ENCODE measurements at places on chromosomes 1 and 21.

GRCh38 chr1:33015216-33015615 lies 21.5 kb downstream of the AK2 start:
- no peak for DNase-seq

GRCh38 chr21:37636152-37636860 lies 269.7 kb downstream of the DYRK1A start:
- DNase-seq = no peak

- no peak for DNase-seq
These were observed 357.9 kb upstream of the DUSP10 start for GRCh38 chr1:222099746-222100145.

DNA sequence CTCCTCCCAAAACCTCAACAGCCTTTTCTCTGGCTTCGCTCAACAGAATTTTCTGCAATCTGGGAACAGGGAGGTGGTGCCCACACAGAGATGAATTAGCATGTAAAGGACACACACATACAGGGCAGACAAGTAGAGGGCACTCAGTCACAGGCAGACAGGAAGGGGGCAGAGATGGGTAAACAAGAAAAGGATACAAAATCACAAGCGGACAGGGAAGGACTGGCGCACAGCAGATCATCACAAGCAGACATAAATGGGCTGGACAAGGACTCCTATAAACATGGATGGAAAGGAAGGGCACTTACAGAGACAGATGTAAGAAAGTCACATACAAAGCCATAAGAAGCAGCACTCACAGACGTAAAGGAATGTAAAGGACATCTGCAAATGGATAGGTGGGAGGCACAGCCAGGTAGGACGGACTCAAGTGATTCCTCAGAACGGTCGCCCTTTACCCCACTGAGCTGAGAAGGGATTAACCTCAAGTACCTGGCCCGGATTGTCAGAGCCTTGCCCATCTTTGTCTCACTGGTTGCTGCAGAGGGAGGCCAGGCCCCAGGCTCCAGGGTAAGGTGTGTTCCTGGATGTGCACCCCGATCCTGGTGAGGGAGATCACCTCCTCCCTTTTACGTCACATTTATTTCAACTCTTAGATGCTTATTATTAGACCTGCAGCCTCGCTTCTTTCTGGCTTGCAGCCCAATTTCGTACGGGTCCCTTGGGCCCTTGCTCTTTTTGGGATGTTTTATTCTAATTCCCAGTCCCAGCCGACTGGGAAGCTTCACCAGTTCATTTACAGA lies 836 bp upstream of the PRCC start:
- DNase-seq = peak; percentile 25

GRCh38 chr1:184101141-184101540 lies 49.6 kb downstream of the TSEN15 start:
- DNase-seq = no peak

- DNase-seq = no peak
These were observed 38.0 kb downstream of the NFIA start for GRCh38 chr1:61120246-61120840.

DNA sequence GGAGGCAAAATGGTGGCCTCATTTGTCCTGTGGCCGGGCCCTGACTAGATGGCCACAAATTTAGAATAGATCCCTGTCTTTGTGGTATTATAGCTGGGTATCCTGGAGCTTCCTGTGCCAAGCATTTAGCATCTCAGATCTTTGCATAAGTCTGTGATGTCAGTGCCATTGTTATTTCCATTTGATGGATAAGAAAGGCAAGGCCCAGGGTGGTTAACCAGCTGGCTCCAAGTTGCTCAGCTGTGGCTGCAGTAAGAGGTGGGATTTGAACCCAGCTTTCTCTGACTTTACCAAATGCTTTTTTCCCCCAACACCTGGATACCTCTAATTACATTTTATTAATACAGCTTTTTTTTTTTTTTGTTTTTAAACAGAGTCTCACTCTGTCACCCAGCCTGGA lies 11.7 kb upstream of the TNFRSF8 start:
- DNase-seq = no peak

- DNase-seq = no peak
These were observed 122.3 kb downstream of the MACF1 start for GRCh38 chr1:39326836-39327235.

GRCh38 chr1:84973498-84974334 lies 23.2 kb downstream of the MCOLN2 start:
- no peak for DNase-seq

DNA sequence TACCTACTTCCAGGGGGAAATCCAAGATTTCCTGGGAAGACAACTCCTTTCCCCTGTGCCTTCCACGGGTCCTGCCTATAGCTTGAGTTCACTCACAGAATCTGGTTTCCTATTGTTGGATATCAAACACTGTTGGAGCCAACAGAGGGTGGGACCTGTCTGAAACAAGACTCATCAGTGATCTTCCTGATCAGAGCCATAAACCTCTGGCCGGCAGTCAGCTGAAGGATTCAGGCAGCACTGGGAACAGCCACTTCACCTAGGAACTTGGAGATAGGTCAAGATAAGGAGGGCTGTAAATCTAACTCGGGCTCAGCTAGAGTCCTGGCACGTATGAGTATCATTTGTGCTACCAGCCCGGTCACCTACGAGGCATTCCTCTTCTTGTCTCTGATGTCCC lies 23.3 kb downstream of the SH3BP5L start:
- DNase-seq = no peak

- no peak for DNase-seq
These were observed 93.1 kb downstream of the MRPS6 start for GRCh38 chr21:34166468-34166867.

DNA sequence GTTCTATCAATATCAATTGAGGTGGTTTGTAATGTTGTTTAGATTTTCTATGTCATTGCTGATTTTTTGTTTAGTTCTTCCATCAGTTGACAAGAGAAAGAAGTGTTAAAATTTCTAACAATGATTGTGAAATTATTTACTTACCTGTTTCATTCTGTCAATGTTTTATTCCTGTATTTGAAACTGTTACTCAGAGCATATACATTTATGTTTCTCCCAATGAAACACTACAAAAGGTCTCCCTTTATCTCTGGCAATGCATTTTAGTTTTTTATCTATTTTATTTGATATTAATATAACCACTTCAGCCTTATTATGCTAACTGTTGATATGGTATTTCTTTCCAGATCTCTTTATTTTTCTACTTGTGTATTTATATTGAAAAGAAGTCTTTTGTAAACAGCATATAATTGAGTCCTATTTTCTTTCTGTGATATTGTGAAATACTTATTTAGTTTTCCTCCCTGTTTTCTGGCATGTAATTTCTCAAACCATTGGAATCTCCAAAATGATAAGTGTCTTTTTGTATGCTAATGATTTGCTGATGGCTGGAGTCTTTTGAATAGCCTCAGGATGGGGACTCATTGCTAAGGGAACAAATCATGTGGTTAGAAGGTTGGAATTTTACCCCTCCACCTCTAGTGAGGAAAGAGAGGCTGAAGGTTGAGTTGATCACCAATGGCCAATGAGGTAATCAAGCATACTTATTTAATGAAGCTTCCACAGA lies 122.0 kb downstream of the ADSS2 start:
- no peak for DNase-seq

DNA sequence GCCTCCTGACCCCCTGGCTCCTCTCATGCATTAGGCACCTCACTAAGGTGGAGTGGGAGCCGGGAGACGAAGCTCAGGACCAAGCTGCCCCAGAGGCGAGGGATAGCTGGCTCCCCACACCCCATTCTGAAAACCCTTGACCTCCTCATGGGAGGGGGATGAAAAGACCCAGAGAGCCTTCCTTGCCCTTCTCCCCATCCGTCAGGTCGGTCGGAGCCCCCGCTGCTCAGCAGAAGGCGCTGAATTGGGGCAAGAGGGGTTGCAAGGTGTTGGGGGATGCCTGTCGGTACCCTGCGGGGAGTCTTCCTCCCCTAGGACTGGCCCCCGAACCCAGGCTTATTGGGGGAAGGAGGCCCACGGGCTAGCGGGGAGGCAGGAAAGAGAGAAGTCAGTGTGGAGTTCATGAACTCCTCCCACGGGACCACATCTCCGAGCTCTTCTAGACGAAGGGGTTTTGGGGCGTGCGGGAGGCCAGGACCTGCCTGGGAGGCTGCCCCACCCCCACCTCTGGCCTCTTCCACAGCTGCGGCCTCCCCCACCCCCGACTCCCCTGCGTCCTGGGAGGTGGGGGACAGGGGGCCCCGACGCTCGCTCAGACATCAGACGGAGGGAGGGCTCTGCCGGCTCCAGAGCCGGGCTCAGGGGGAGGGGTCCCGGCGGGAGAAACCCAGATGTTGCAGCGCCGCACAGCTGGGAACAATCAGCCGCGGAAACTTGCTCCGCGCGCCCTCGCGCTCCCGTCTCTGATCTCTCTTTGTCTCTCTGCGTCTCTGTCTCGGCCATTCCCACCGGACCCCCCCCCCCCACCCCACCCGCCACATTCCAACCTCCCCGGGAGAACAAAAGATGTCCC lies 719 bp downstream of the MFAP2 start:
- no peak for DNase-seq

GRCh38 chr1:27795601-27796000 lies 22.6 kb downstream of the STX12 start:
- no peak for DNase-seq

DNA sequence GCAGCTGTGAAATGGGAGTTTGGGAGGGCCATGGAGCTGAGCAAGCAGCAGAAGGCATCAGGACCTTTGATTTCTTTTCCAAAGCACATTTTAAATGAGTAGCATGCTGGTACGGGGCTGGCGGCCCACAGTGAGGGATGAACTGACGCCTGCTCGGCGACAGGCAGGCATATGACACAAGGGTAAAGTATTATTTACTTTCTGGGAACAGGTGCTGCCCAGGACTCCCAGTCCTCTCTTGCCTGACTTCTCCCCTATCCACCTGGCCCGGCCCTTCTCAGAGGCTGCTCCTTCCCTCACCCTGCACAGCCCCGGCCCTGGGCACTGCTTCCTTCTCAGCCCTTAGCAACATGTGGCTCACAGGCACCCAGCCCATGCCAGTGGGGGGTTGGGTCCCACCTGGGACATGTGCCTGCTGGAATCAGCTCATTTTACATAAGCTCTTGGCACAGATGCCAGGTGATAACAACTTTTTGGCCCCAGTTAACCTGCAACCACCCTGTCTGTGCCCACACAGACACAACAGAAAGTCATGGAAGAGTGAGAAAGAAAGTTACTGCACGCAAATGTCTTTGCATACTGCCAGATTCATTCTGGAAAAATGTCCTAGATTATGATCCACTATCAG lies 112.3 kb upstream of the GADD45A start:
- DNase-seq = no peak

DNA sequence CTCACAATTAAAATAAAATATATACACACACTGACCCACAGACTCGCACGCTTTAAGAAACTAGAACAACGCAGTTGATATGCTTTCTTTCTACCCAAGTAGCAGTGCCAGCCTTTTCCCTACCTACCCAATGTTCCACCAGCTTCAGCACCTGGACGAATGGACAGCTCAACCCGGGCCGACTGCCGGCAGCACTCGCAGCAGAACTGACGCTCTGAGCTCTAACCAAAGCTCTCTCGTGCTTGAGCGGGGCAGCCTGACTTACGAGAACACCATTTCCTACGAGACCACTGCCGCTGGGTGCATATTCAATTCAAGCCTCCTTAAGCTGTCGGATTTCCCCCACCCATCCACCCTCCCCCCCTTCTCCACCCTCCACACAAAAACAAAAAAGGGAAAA lies 127.4 kb upstream of the DPYD start:
- DNase-seq = peak; percentile 91

GRCh38 chr1:230210326-230210980 lies 143.4 kb downstream of the GALNT2 start:
- DNase-seq = no peak

DNA sequence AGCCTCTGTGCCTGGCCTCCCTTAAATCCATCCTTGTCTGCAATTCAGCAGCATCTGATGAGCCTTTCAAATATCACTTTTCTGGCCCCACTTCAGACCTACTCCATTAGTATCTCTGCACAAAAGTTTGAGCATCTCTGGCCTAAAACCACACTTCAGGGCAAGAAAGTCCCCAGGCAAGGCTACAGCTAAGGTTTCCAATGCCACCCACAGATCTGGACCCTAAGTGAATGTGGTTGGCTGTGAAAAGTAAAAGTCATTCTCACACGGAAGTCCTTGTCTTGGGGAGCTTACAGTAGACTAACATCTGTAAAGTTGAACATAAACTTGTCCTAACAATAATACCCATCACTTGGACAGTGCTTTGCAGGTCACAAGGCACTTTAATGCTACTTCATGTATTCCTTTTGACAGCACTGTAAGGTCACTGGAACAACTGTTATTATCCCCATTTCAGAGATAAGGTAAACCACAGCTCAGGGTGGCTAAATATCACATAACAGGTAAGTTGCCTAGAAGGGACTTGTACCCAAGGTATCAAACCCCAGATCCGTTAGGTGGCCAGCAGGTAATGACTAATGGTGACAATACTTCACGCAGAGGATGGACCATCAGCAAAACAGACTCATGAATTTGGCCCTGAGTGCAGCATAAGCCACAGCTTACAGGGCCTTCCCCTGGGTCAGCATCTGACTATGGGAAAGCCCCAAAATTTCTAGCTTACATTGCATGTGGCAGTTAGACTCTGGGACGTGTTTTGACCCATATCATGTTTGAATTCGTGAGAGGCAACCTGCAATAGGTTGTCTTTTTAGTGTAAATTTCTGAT lies 356.0 kb downstream of the HHAT start:
- DNase-seq = no peak

- DNase-seq = peak; percentile 85
These were observed 8.6 kb downstream of the HJV start for GRCh38 chr1:146012703-146013558.

GRCh38 chr1:221904319-221904718 lies 162.4 kb upstream of the DUSP10 start:
- DNase-seq = no peak

DNA sequence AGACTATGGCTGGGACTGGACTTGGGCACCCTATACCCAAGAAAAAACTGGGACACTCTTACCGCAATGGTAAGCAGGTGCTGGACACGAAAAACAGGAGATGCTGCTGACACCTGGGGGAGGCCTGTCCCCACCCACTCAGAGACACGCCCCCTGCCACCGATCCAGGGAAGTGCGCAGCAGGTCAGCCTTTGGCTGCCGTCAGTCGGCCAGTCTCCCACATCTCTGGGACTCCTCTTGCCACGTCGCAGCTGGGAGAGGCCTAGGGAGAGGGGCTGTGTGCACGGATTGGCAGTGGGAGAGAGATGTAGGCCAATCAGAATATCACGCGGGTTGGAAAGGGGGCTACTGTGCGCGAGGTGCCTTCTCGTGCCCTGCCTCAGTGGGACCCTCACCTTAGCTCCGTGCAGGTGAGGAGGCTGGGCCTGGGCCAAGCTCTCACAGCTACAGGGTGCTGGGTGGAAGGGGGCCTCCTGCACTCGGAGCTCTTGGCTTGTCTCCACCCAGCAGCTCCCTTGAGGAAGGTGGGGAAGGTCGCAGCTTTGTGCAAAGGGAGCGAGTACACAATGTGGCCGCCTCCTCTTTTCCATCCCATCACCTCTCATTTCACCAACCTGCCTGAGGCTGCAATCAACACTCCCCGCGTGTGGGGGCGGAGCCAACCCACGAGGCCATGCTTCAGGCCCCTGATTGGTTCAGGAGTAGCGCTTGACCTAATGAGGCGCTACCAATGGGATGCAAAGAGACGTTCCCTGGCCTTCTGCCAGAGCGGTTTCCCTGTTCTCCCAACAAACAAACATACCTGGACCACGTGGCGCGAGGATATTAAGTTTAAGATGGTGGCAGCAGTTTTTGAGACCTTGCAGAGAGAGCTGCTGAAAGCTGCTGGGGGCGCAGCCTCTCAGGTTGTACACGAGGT lies 25.7 kb upstream of the LDLRAP1 start:
- DNase-seq = no peak

Measured in ACHN (cell line).